Progenitor cell of endocrine pancreas (in vitro differentiated cells): ENCODE measurements at places on chromosomes 3 and 15.

DNA sequence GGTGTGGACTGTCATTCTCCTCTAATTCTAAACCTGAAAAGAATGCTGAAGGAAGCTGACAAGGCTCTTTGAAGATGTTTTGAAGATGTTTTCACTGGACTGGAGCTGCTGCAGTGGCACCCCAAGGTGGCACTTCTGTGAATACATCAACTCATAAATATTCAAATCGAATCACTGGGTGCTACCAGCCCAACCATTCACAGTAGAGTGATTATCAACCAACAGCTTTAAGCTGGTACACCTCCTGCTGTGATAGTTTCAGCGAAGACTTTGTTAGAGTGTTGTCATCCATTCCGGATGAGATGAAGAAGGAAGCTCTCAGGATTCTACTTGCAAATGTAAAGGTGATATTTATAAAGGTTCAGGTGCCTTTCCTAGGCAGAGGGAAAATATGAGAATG lies 106.6 kb downstream of the LSAMP start:
- H3K27ac ChIP-seq = no peak overlapping the region
- peaks cover 8% of the 10 kb centered on the region for H3K4me1 ChIP-seq
- H3K36me3 ChIP-seq = no peaks in the 10 kb centered on the region
- no peak for DNase-seq

DNA sequence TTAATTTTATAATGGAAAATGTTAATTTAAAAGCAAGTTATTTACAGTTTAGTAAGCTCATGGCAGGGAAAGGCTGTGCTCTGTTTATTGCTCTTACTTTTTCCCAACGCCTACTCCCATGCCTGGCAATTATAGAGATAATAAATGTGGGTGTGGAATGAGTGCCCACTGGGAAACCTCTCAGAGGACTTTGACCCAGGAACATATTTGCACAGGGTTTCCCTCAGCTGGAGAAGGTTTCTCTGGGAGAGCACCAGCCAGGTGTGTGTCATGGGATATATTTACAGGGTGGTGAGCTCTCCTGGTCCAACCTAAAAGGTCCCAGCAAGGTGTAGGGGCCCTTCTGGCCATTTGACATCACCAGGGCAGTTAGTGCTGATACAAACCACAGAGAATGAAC lies 27.9 kb downstream of the ZNF710 start:
- no peak for DNase-seq
- peaks cover 32% of the 10 kb centered on the region for H3K4me1 ChIP-seq
- H3K27ac ChIP-seq = peak overlapping the region; percentile 92
- H3K36me3 ChIP-seq = no peaks in the 10 kb centered on the region

- no peaks in the 10 kb centered on the region for H3K27me3 ChIP-seq
- H3K36me3 ChIP-seq = no peaks in the 10 kb centered on the region
- H3K4me3 ChIP-seq = no peak overlapping the region
- H3K4me1 ChIP-seq = peaks cover 2% of the 10 kb centered on the region
- DNase-seq = no peak
These were observed 23.7 kb downstream of the PPP2R3A start for GRCh38 chr3:135989242-135989641.

GRCh38 chr3:40237889-40238571 lies 71.5 kb upstream of the EIF1B start:
- no peak overlapping the region for H3K4me3 ChIP-seq
- H3K4me1 ChIP-seq = peaks cover 2% of the 10 kb centered on the region
- no peaks in the 10 kb centered on the region for H3K36me3 ChIP-seq
- peaks cover 3% of the 10 kb centered on the region for H3K27me3 ChIP-seq
- peak overlapping the region; percentile 47 for H3K27ac ChIP-seq

DNA sequence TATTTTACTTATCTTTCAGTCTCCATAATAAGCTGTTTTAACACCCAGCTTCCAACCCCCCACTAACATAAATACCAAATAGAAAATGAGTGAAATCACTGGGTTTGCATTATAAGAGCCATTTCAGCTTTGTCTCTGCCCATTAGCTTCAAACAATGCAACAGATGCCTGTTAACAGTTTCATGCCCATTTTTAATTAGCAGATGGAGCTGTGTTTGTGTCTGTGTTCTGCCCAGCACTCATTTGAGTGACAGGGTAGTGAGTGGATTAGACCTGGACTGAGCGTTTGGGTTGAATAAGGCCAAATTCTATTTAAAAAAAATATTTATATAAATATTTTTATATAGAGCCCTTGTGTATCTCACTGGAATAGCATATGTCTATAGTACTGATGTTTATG lies 7.4 kb downstream of the RAB8B start:
- H3K27ac ChIP-seq = no peak overlapping the region
- no peak for DNase-seq
- H3K4me3 ChIP-seq = no peak overlapping the region
- peaks cover 10% of the 10 kb centered on the region for H3K4me1 ChIP-seq

GRCh38 chr3:11638495-11639358 lies 5.0 kb downstream of the VGLL4 start:
- H3K36me3 ChIP-seq = peaks cover 4% of the 10 kb centered on the region
- peak overlapping the region; percentile 56 for H3K4me3 ChIP-seq
- H3K27ac ChIP-seq = peak overlapping the region; percentile 86
- DNase-seq = no peak
- no peaks in the 10 kb centered on the region for H3K27me3 ChIP-seq

- no peak overlapping the region for H3K4me3 ChIP-seq
- no peaks in the 10 kb centered on the region for H3K4me1 ChIP-seq
- H3K27me3 ChIP-seq = peaks cover 3% of the 10 kb centered on the region
- no peak for DNase-seq
- H3K36me3 ChIP-seq = no peaks in the 10 kb centered on the region
These were observed 181.9 kb downstream of the SV2B start for GRCh38 chr15:91281947-91282346.

GRCh38 chr15:32834156-32834555 lies 116.4 kb downstream of the GREM1 start:
- H3K4me3 ChIP-seq = no peak overlapping the region
- H3K27ac ChIP-seq = no peak overlapping the region
- H3K36me3 ChIP-seq = no peaks in the 10 kb centered on the region
- H3K27me3 ChIP-seq = peaks cover 12% of the 10 kb centered on the region
- DNase-seq = no peak

GRCh38 chr15:61050844-61051568 lies 178.1 kb downstream of the RORA start:
- DNase-seq = no peak
- H3K36me3 ChIP-seq = no peaks in the 10 kb centered on the region
- H3K4me3 ChIP-seq = no peak overlapping the region
- H3K27me3 ChIP-seq = peaks cover 34% of the 10 kb centered on the region
- H3K4me1 ChIP-seq = peaks cover 33% of the 10 kb centered on the region

- H3K36me3 ChIP-seq = no peaks in the 10 kb centered on the region
- H3K27ac ChIP-seq = peak overlapping the region; percentile 5
- H3K4me1 ChIP-seq = peaks cover 22% of the 10 kb centered on the region
- no peak for DNase-seq
- H3K27me3 ChIP-seq = peaks cover 5% of the 10 kb centered on the region
These were observed 28.2 kb upstream of the DET1 start for GRCh38 chr15:88574655-88575054.

DNA sequence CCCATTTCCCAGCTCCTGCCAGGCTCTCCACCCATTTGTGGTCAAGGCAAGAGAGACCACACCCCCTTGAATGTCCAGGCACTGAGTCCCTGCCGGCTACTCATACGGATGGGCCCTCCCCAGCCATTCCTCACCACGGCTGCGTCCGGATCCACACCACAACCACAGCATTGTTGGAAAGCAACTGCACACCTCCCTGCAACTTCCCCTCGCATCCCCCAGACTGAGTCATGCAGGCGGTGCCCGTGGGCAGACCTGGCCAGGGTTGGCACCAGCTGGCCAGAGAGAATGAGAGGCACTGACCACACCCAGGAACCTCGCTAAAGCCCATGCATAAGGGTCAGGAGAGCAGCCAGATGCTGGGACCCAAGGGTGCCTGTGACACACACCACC lies 30.5 kb downstream of the LOXL1 start:
- no peaks in the 10 kb centered on the region for H3K36me3 ChIP-seq
- no peak overlapping the region for H3K27ac ChIP-seq
- no peak overlapping the region for H3K4me3 ChIP-seq
- peaks cover 8% of the 10 kb centered on the region for H3K27me3 ChIP-seq
- no peak for DNase-seq
- no peaks in the 10 kb centered on the region for H3K4me1 ChIP-seq

DNA sequence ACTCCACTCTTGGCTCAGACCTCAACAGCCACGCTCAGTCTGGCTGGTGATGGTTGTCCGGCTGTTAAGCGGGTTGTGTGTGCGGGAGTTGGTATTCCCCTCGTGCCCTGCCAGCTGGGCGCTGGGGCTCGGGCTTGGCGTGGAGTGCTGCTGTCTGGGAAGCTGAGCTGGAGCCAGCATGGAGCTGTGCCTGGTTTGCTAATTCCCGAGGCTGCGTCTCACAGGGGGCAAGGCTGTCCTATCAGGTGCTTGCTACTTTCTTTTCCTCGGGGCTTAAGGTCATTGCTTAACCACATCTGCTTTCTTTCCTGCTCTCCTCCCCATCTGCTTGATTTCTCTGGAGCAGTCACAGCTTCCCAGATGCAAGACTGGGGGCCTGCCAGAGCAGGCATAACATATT lies 29.9 kb downstream of the PDIA5 start:
- H3K4me1 ChIP-seq = peaks cover 8% of the 10 kb centered on the region
- DNase-seq = no peak
- no peaks in the 10 kb centered on the region for H3K27me3 ChIP-seq
- H3K4me3 ChIP-seq = no peak overlapping the region
- H3K27ac ChIP-seq = no peak overlapping the region

GRCh38 chr3:7764115-7764514 lies 737.5 kb upstream of the LMCD1 start:
- H3K36me3 ChIP-seq = no peaks in the 10 kb centered on the region
- no peaks in the 10 kb centered on the region for H3K27me3 ChIP-seq
- H3K4me3 ChIP-seq = no peak overlapping the region
- no peak for DNase-seq
- no peak overlapping the region for H3K27ac ChIP-seq

- H3K4me1 ChIP-seq = peaks cover 11% of the 10 kb centered on the region
- peaks cover 6% of the 10 kb centered on the region for H3K27me3 ChIP-seq
- no peak overlapping the region for H3K27ac ChIP-seq
- no peaks in the 10 kb centered on the region for H3K36me3 ChIP-seq
- DNase-seq = no peak
These were observed 51.3 kb downstream of the RBMS3 start for GRCh38 chr3:29332195-29332637.

DNA sequence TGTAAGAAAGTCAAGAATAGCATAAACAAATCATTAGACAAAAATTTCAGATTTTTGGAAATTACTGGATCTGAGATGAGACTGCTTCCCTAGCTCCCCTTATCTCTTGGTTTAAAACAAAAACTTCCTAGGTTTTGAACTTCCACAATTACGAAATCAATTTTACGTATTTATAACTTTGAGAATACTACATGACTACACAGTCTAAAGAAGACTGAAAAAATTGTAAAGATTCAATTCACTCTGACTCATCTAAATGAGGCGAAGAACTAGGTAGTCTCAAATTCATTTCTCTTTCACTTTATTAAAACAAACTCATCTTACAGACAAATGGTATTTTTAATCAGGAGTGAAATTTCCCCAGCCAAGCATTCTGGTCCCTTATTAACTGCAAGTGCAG lies 10.3 kb downstream of the CCDC54 start:
- H3K27me3 ChIP-seq = no peaks in the 10 kb centered on the region
- DNase-seq = no peak
- H3K4me3 ChIP-seq = no peak overlapping the region
- H3K36me3 ChIP-seq = no peaks in the 10 kb centered on the region
- H3K4me1 ChIP-seq = no peaks in the 10 kb centered on the region

DNA sequence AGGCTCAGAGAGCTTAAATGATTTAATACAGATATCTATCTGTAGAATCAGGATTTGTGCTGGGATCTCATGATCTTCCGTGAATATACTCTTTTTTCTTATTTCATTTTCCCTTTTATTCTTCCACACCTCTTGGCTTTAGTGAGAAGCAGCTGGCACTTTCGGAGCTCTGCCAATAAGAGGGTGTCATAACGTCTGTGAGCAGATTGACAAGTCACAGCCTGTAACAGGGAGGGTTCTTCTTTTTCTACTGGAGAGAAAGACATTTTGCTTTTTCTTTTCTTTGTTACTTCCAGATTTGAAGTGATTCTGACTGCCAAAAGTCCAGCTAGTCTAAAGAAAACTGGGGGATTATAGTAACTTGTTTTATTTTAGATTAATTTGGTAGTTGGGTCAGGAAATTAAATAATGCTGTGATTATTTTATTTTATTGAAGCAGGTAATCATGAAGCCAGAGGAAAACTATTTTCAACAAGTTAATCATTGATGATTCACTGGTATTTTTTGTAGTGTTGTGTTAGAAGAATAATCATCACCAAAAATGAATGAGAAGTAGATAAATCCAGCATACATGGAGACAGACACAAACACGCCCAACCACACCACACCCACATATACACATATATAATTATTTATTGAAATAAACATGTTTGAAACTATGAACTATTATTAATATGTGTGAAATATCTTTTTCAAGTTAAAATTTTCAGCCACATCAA lies 69.8 kb downstream of the TNFAIP8L3 start:
- no peaks in the 10 kb centered on the region for H3K4me1 ChIP-seq
- H3K27ac ChIP-seq = no peak overlapping the region
- H3K27me3 ChIP-seq = no peaks in the 10 kb centered on the region

DNA sequence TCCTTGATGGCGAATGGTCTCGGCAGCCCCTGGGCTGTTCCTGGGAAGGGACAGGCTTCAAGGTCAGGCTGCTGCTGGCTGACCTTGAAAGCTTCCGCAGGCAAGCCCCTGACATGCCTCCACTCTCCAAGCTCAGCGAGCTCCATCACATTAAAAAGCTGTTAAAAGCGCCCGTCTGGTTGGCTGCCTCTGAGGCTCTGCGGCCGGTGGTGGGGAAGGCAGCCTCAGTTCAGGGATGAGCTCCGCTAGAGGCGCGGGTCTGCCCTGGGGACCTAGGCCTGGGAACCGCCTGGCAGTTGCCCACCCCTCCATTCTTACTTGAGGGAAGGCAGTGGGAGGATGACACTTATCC lies 103.8 kb downstream of the LINGO1 start:
- DNase-seq = no peak
- no peak overlapping the region for H3K27ac ChIP-seq
- peaks cover 17% of the 10 kb centered on the region for H3K27me3 ChIP-seq

GRCh38 chr15:77825252-77825542 lies 192.5 kb upstream of the LINGO1 start:
- no peak overlapping the region for H3K27ac ChIP-seq
- no peak for DNase-seq
- peaks cover 50% of the 10 kb centered on the region for H3K27me3 ChIP-seq
- H3K36me3 ChIP-seq = no peaks in the 10 kb centered on the region
- no peak overlapping the region for H3K4me3 ChIP-seq
- H3K4me1 ChIP-seq = no peaks in the 10 kb centered on the region

DNA sequence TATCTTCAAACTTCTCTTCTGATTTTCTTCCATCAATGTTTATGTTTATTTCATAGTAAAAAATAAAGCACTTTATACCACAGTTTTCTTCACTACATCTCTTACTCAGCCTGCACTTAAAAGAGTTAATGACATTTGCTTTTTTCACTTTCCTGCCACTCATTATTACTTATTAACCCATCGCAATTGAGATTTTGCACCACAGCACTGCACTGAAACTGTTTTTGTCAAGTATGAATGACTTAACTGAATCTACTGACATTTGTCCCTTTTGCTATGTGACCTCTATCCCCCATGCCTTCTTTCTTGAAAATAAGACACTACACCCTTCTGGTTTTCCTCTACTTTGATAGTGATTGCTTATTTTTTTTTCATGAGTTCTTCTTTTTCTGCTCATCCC lies 739.7 kb upstream of the DPPA4 start:
- no peaks in the 10 kb centered on the region for H3K4me1 ChIP-seq
- DNase-seq = no peak
- H3K36me3 ChIP-seq = no peaks in the 10 kb centered on the region
- no peak overlapping the region for H3K4me3 ChIP-seq
